ENCODE measurements at places on chromosomes 4 and X. TPM values are rescaled to one million over a fixed set of nuclear protein-coding genes. Genes with fewer than 3 reads are reported as not detected.
A peak's percentile ranks its signal among the peaks of the same experiment; 100 is the strongest.

Gene CTAG1B
- polyA plus RNA-seq = not detected

DNA sequence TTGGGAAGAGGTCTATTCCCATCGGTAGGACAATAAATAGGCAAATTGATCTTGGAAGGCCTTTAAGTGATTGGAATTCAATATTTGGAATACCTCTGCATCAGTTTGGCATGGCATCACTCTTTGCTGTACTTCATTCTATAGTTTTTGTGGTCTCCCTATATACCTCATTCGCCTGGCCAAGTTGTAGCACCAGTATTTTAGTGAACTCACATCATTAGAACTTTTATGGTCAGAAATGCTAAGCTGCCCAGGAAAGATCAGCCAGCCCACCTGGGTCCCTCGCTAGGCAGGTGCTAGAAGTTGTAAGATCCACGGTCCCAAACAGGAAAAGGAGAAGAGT lies 40.3 kb downstream of the ZCCHC13 start:
- no peak for DNase-seq

DNA sequence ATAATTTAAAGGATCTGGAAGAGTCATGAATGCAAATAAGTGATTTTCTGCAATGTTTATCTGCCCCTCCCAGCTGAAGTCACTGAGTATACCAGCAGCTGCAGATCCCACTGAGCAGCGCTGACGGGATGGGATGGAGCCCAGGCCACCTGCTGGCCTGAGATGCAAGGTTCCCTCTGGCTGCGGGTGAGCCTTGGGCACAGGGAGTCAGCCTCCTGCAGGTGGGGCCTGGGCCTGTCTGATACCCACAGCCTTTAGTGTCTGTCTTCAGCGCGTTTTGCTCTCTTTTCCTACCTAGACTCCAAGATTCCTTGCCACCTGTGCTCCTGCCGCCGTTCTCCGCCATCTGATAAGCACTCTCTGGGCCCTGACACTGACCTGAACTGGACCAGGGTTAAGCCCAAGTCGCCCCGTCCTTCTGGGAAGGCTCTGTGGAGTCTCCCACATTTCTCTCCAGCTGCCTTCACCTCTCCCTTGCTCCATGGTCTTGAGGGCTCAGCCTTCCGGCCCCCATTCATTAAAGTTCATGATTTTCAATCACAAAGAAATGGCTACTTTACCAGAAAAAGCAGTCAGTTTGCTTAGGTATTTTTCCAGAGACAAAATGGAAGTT lies 223.1 kb upstream of the FAT1 start:
- peak; percentile 43 for DNase-seq

DNA sequence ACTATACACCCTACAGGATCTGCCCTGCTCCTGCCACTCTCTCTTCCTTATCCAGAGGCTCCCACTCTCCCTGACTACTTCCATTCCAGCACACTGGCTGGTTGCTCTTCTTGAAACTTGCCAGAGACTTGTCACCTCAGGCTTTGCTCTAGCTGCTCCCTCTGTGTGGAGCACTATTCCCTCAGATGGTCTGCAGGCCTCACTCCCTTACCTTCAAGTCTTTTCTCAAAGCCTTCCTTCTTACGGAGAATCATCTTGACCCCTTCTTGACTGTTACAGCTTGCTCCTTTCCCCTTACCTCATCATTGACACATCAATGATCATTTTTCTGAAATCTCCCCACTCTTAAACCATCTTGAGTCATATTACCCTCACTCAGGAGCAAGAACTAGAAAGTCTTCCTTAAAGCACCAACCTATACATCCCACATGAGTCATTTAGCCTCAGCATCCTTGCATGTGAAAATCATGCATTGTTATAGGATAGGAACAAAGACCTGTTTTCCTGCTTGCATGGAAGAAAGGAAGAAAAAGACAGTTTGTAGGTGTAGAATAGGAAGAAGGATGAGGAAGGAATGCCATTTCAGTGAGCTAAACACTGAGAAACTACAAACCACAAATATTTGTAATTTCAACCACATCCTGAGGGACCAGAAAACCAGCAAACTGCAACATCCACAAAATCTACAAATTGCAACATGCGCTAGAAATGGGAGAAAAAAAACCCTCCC lies 55.7 kb downstream of the ANTXR2 start:
- no peak for DNase-seq

DNA sequence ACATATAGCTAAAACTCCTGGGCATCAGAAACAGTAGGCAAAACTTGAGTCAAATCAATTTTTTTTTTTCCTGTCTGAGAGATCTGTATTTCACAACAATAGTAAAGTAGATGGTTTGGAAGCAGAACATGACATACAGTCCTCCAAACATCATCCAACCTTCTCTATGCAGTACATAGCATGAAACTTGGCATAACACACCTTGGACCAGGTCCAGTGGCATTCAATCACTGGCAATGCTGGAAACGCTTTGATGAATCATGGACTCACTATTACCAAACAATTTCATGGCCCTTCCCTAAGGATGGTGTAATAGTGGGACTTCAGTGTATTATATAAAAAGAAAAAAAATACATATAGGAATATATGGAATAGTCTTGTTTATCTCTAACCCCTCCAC lies 154.6 kb downstream of the FMR1NB start:
- DNase-seq = peak; percentile 19
